Amygdala (tissue), 56 donors: ENCODE measurements at places on chromosomes 2 and 18.

GRCh38 chr2:84071050-84071449 is 388.0 kb downstream of the SUCLG1 start:
- no peak for DNase-seq

- DNase-seq: no peak
Observed at GRCh38 chr18:70028084-70028483, 80.4 kb upstream of the CD226 start.

DNA sequence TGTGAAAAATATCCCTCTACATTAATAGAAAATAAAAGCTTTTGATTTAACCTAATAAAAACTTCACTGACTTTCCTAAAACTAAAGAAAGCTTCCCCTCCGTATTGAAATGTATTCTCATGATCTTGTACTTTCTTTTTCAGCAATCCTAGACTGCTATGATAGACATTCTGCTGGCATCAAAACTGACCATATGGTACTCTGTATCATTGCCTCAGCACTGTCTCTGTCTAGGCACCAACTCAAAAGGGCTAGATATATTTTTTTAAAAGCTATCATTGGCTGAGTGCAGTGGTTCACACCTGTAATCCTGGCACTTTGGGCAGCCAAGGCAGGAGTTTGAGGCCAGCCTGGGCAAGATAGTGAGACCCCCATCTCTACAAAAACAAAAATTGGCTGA is 32.9 kb downstream of the CDKL4 start:
- no peak for DNase-seq

GRCh38 chr2:138245310-138245709 is 256.3 kb upstream of the SPOPL start:
- no peak for DNase-seq

GRCh38 chr2:232213176-232213575 is 165.4 kb upstream of the ALPP start:
- no peak for DNase-seq

GRCh38 chr2:88350331-88351248 is 101.9 kb downstream of the FOXI3 start:
- DNase-seq: no peak

DNA sequence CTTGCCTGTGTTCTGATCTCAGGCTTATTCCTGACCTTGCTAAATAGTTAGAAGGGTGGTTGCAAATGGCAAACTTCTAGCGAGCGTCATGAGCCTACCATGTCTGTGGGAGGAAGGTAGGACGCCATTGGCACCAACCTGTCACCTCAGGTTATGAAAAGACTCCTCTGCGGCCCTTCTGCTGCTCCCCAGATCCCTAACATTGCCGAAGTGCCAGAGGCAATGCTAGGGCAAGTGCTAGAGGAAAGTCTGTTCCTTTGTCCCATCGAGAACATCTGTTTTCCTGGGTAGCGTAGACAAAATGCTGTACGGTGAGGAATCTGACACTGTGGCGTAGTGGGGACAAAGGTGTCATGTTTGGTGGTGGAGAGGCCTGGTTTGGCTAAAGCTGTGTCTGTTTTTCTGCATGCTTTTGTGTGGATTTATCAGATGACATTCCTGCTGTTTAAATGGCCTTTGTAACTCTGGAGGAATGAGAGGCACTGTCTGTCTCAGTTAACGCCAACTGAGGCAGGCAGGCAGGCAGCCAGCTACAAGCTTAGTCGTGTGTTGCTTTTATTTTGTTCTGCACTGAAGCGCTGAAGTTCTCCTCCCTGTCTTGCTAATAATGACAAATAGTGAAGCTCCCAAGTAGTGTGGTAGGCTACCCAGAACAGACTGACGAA is 94.1 kb downstream of the PRPF40A start:
- no peak for DNase-seq

GRCh38 chr2:134739236-134739878 is 20.6 kb upstream of the TMEM163 start:
- DNase-seq: no peak

- DNase-seq: no peak
Observed at GRCh38 chr2:105783151-105783738, 38.5 kb downstream of the NCK2 start.

- DNase-seq: no peak
Observed at GRCh38 chr2:142874293-142874814, 3.1 kb upstream of the KYNU start.

- DNase-seq: no peak
Observed at GRCh38 chr2:233288663-233289062, 19.0 kb upstream of the SAG start.

- no peak for DNase-seq
Observed at GRCh38 chr18:45416168-45416567, 199.1 kb upstream of the SLC14A2 start.

- DNase-seq: no peak
Observed at GRCh38 chr2:205685314-205686055, 3.2 kb downstream of the NRP2 start.

DNA sequence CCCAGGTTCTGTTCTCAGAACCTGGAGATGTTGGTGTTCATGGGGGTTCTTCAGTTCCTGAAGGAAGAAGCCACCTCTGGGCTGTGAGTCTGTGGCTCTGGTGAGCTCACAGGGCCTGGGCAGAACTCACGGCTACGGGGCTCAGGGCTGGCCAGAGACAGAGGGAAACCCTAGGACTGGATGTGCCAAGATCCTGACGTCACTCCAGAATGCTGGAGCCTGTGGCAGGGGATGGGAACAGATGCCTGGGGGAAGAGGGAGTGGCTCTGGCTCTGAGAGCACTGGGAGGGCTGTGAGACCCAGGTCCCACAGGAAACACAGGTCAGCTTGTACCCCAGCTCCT is at the start of gene OTOF:
Gene OTOF, minus strand, starts transcription at position 214 of the 343 bp plus-strand sequence.
- no peak for DNase-seq

GRCh38 chr2:133063775-133064174 is 393.8 kb upstream of the LYPD1 start:
- no peak for DNase-seq

- DNase-seq: no peak
Observed at GRCh38 chr2:10613263-10613662, 76.5 kb downstream of the NOL10 start.

DNA sequence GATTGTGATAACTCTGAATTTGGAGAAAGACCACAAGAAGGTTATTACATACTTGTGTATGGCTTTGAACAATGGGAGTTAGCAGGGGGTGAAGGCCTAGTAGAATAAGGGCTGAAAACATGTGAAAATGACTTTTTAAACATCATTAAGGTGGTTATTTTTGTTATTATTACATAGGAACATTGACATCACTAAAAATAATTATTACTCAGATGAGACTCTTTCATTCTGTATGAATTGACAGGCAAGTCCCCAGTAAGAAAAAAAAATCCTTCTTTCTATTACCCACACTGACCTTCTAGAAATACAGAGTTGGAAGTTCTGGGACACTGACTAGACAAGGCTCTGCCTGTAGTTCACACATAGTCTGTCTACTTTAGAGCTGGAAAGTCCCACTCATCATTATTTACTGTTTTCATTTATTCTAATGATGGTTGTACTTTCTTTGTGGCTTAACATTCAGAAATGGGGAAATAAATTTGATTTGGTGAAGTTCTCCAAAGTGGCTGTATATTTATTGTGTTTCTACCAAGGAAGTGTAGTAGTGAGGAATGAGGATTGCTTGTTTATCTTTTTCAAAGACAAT is 219.6 kb upstream of the EPAS1 start:
- no peak for DNase-seq

GRCh38 chr2:45825001-45825651 is 173.7 kb downstream of the PRKCE start:
- no peak for DNase-seq

GRCh38 chr2:96195410-96196066 is 13.1 kb downstream of the STARD7 start:
- DNase-seq: no peak

GRCh38 chr2:73034661-73035375 is 36.7 kb downstream of the SFXN5 start:
- no peak for DNase-seq

GRCh38 chr2:99299580-99299979 is 1.4 kb downstream of the LYG1 start:
- DNase-seq: no peak

- DNase-seq: no peak
Observed at GRCh38 chr2:53519918-53520841, 247.4 kb upstream of the CHAC2 start.

DNA sequence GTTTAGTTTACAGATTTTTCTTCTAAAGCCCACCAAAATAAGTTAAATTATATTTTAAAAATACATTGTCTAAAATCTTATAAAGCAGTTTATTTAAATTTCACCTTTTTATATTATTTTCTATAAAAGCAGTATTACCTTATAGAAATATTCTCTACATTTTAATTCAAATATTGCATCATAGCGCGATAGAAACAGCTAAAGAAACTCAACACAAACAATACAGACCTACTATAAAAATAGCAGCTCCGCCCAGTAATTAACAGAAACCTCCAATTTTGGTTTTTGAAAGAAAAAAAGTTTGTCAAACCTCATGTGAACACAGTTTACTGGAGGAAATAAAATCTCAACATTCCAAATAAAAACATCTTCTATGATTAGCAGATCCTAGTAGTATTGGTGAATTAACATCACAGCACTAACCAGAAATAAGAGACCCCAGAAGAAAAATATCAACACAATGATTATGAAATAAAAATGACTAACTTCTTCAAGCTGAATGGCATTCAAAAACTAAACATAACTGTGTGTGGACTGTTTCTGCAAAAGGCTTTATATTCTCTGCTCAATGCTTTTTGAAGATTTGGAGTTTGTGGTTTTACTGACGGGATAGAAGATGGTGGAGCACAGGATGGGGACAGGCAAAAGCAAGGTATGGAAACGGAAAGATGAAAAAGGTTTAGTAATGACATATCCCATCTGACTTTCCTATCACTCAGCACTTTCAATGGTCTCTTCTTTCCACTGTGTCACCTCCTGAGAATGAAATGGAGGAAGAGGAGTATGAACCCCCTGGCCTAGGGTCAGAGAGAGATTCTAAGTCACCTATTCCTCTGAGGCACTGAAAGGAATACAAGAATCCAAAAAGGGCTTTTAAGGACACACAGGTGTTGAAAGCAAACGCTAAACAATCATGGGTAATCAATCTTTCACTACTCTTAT is 17.5 kb downstream of the MAP4K3 start:
- DNase-seq: no peak
